ENCODE measurements at places on chromosomes 4 and X. TPM values are rescaled to one million over a fixed set of nuclear protein-coding genes. Genes with fewer than 3 reads are reported as not detected.
A peak's percentile ranks its signal among the peaks of the same experiment; 100 is the strongest.

DNA sequence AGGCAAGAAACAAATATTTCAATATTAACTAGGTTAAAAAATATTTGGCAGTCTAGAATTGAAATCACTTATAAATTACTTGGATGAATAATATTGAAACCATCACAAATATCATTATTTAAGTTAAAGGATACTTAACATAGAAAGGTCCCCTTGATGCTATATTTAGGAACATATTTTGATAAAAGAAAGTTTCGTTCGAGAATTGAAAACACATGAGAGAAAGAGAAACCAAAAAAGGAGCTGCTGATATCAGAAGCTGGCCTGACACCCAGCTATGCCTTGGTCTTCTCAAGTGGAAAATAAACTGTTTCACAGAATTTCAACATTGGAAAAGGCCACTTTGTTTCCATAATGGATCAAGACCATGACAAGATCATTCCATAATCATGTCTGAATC lies 762.4 kb downstream of the DMD start:
- no peaks in the 10 kb centered on the region for H3K4me1 ChIP-seq
- DNase-seq, result no peak
- no peaks in the 10 kb centered on the region for H3K27me3 ChIP-seq
- H3K4me3 ChIP-seq, result no peak overlapping the region
- H3K36me3 ChIP-seq, result no peaks in the 10 kb centered on the region

DNA sequence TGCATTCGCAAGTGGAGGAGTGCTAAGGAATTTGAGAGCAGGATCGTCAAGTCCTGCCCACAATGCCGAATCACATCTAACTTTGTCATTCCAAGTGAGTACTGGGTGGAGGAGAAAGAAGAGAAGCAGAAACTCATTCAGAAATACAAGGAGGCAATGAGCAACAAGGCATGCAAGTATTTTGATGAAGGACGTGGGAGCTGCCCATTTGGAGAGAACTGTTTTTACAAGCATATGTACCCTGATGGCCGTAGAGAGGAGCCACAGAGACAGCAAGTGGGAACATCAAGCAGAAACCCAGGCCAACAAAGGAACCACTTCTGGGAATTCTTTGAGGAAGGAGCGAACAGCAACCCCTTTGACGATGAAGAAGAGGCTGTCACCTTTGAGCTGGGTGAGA lies 100.2 kb upstream of the MED14 start:
- H3K27me3 ChIP-seq, result no peaks in the 10 kb centered on the region
- H3K36me3 ChIP-seq, result no peaks in the 10 kb centered on the region
- no peak overlapping the region for H3K27ac ChIP-seq
- H3K4me3 ChIP-seq, result no peak overlapping the region
- DNase-seq, result no peak

BST1 gene
- 0.38 TPM for total RNA-seq

BEX5 gene
- total RNA-seq, result 26.8 TPM

HSFX3 gene
- not detected for total RNA-seq

DUSP21 gene
- not detected for total RNA-seq

RRH gene
- 0.33 TPM for total RNA-seq

DNA sequence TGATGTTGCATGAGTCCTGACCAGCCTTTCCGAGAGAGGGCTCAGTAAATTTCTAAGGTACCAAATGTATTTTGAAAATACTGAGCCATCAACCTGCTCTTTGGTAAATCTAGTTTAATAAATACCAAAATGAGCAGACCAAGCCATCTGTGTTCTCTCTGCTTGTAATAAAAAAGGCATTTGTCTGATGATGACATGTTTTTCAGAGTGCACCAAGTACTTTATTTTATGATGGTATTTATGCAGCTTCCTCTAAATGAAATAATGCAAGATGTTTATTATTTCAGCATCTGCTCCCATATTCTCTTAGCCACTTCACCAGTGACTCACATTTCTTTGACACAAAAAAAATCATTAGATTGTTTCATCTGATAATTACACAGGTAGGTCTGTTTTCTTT lies 700.5 kb downstream of the TRIML1 start:
- H3K4me1 ChIP-seq, result peaks cover 2% of the 10 kb centered on the region
- H3K27ac ChIP-seq, result no peak overlapping the region
- H3K4me3 ChIP-seq, result no peak overlapping the region

- no peak for DNase-seq
- H3K27ac ChIP-seq, result no peak overlapping the region
- H3K4me1 ChIP-seq, result peaks cover 3% of the 10 kb centered on the region
- H3K4me3 ChIP-seq, result no peak overlapping the region
- no peaks in the 10 kb centered on the region for H3K27me3 ChIP-seq
These were observed 12.3 kb upstream of the ALB start for GRCh38 chr4:73391774-73392173.

- no peak for DNase-seq
- H3K36me3 ChIP-seq, result no peaks in the 10 kb centered on the region
- peak overlapping the region; percentile 97 for H3K4me3 ChIP-seq
- no peaks in the 10 kb centered on the region for H3K27me3 ChIP-seq
- H3K27ac ChIP-seq, result peak overlapping the region; percentile 97
These were observed 69.6 kb downstream of the NOCT start for GRCh38 chr4:139085141-139085540.

DNA sequence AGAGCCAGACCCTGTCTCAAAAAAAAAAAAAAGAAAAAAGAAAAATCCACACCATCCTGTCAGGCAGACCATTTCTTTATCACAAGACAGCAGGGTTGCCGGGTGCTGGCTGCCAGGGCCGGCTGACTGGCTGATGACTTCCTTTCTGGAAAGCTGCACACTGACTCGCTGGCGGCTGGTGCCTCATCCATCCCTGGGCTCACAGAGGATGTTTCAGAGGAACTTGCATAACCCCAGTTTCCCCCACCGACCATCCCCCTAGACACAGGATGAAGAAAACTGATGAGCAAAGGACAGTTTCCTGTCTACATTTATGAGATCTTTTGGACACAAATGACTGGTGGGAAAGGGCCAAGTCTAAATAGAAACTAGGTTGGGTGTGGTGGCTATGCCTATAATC lies 14.1 kb downstream of the HPSE start:
- H3K27ac ChIP-seq, result no peak overlapping the region
- peaks cover 14% of the 10 kb centered on the region for H3K4me1 ChIP-seq
- DNase-seq, result no peak
- H3K4me3 ChIP-seq, result no peak overlapping the region

DCAF12L1 gene
- 0.60 TPM for total RNA-seq

DDIT4L gene
- total RNA-seq, result 2.6 TPM

PCDH19 gene
- total RNA-seq, result 33.3 TPM

DNA sequence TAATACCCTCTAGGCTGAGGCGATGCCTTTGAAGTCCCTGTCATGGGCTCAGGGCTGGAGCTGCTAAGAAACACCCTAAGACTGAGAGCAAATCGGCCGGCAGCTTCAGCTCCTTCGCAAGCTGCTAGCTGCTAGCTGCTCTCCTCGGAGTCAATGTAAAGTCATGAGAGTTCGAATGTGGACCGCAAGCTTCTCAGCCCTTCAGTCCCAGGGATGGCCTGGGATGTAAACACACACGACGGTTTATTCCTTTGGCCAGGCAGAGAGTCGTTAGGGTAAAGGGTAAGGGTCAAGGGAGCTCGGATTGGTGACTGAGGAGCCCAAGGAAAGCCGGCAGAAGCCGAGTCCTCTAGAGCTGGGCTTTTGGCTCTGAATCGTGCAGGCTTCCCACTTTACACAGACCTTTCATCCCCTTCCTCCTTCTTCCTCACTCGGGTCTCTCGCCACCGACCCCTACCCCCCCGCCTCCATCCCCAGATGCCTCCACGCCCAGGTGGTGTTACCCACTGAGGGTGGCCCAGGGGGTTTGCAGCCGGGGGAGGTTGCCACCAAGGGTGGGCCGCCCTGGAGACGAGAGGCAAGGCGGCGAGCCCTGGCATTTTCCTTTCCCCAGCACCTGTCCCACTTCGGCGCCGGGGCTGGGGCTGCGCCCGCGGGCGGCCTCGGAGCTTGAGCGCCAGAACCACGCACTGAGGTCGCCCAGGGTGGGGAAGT lies 3.1 kb upstream of the BCORL1 start:
- peaks cover 1% of the 10 kb centered on the region for H3K36me3 ChIP-seq
- no peak overlapping the region for H3K27ac ChIP-seq
- peaks cover 11% of the 10 kb centered on the region for H3K27me3 ChIP-seq
- peak; percentile 10 for DNase-seq

GRCh38 chrX:138745196-138745595 lies 33.7 kb upstream of the FGF13 start:
- peaks cover 8% of the 10 kb centered on the region for H3K4me1 ChIP-seq
- H3K27me3 ChIP-seq, result no peaks in the 10 kb centered on the region
- peak; percentile 30 for DNase-seq
- H3K27ac ChIP-seq, result no peak overlapping the region

GRCh38 chr4:173018446-173018845 lies 150.2 kb upstream of the GALNT7 start:
- peaks cover 2% of the 10 kb centered on the region for H3K4me1 ChIP-seq
- H3K36me3 ChIP-seq, result no peaks in the 10 kb centered on the region
- H3K27me3 ChIP-seq, result no peaks in the 10 kb centered on the region
- DNase-seq, result no peak
- H3K27ac ChIP-seq, result no peak overlapping the region

GRCh38 chr4:666436-666810 lies 7.7 kb downstream of the ATP5ME start:
- peaks cover 3% of the 10 kb centered on the region for H3K36me3 ChIP-seq
- no peaks in the 10 kb centered on the region for H3K27me3 ChIP-seq
- no peak overlapping the region for H3K4me3 ChIP-seq
- no peak for DNase-seq

GRCh38 chr4:150656891-150657290 lies 74.9 kb downstream of the MAB21L2 start:
- H3K27me3 ChIP-seq, result no peaks in the 10 kb centered on the region
- H3K4me1 ChIP-seq, result no peaks in the 10 kb centered on the region
- no peak for DNase-seq
- H3K27ac ChIP-seq, result no peak overlapping the region
- no peak overlapping the region for H3K4me3 ChIP-seq

DNA sequence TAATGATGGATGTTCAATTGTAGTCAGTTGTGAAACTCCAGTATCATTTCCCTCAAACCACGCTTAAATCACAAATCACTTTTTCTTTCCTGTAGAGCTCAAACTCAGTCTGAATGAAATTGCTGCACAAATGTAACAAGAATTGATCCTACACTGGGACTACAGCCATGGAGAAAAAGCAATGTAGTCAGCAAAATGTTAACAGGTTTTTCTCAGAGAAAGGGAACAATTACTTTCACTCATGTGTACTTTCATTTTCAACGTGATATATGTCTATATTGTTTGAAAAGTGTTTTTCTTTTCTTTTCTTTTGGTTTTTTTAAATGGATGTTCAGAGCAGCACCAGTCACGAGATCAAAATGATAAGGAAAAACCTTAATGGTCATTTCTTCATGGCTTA lies 22.7 kb downstream of the SDAD1 start:
- H3K36me3 ChIP-seq, result peaks cover 67% of the 10 kb centered on the region
- no peak overlapping the region for H3K4me3 ChIP-seq

- no peak for DNase-seq
- H3K36me3 ChIP-seq, result no peaks in the 10 kb centered on the region
- no peak overlapping the region for H3K4me3 ChIP-seq
- H3K27me3 ChIP-seq, result no peaks in the 10 kb centered on the region
These were observed 54.2 kb downstream of the ENOX2 start for GRCh38 chrX:130848763-130849162.

SHROOM2 gene
- 10.5 TPM for total RNA-seq

CLDN2 gene
- total RNA-seq, result 1.2 TPM

GRCh38 chrX:78527263-78527662 lies 131.9 kb downstream of the RTL3 start:
- H3K36me3 ChIP-seq, result no peaks in the 10 kb centered on the region
- no peaks in the 10 kb centered on the region for H3K27me3 ChIP-seq
- no peak for DNase-seq
- peaks cover 8% of the 10 kb centered on the region for H3K4me1 ChIP-seq

CHRDL1 gene
- total RNA-seq, result 17.8 TPM

- H3K27ac ChIP-seq, result peak overlapping the region; percentile 25
- DNase-seq, result no peak
- H3K4me3 ChIP-seq, result peak overlapping the region; percentile 89
- H3K4me1 ChIP-seq, result peaks cover 20% of the 10 kb centered on the region
These were observed 1.5 kb downstream of the TIFA start for GRCh38 chr4:112284166-112284565.

CLDN34 gene
- 0.42 TPM for total RNA-seq

WDR17 gene
- total RNA-seq, result 5.1 TPM

PAGE2 gene
- total RNA-seq, result not detected

DNA sequence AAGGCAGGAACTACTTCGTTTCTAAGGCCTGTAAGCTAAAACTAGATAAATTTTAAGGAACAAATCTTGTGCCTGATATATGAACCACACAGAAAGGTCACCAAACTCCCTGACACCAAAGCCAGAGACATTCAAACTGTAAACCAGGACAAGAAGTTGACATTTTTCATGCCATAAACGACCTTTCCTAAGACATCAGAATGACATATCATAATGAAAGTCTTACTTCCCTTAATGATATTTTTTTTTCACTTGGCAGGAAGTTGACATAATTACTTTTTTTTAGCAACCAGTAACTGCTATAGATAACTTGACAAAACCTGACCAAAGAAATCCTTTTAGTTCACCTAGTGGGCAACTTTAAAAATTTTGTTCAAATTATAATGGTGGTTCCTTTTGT lies 231.5 kb upstream of the AGTR2 start:
- H3K4me1 ChIP-seq, result peaks cover 5% of the 10 kb centered on the region
- H3K27me3 ChIP-seq, result no peaks in the 10 kb centered on the region
- H3K36me3 ChIP-seq, result peaks cover 60% of the 10 kb centered on the region
- H3K27ac ChIP-seq, result no peak overlapping the region

- H3K36me3 ChIP-seq, result no peaks in the 10 kb centered on the region
- H3K4me3 ChIP-seq, result no peak overlapping the region
- DNase-seq, result no peak
- no peak overlapping the region for H3K27ac ChIP-seq
- no peaks in the 10 kb centered on the region for H3K27me3 ChIP-seq
These were observed 2.0 kb upstream of the GPR34 start for GRCh38 chrX:41686788-41687187.

MAML3 gene
- 44.4 TPM for total RNA-seq

PPEF2 gene
- total RNA-seq, result not detected

DNA sequence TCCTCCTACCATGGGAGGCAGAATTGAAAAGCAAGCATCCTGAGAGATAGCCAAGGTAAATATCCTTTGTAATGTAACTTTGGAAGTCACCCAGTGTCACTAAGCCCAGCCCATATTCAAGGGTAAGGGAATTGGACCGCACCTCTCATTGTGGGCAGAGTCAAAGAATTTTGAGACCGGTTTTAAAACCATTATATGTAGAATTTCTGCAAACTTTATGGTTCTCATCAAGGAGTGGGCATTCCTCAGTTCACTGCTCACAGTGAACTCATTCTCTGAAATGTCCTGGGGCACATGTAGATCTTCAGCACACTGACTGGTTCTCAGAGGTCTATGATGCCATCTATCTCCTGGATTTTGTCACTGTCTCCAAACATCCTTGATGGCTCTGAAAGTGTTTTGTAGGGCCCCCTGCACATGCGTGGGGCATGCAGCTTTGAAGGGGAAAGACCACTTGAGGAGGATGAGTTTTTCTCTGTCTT lies 35.3 kb upstream of the CHRNA9 start:
- H3K27ac ChIP-seq, result no peak overlapping the region
- no peaks in the 10 kb centered on the region for H3K27me3 ChIP-seq
- no peaks in the 10 kb centered on the region for H3K36me3 ChIP-seq
- H3K4me3 ChIP-seq, result no peak overlapping the region
- no peaks in the 10 kb centered on the region for H3K4me1 ChIP-seq

AFM gene
- 0.26 TPM for total RNA-seq

DNA sequence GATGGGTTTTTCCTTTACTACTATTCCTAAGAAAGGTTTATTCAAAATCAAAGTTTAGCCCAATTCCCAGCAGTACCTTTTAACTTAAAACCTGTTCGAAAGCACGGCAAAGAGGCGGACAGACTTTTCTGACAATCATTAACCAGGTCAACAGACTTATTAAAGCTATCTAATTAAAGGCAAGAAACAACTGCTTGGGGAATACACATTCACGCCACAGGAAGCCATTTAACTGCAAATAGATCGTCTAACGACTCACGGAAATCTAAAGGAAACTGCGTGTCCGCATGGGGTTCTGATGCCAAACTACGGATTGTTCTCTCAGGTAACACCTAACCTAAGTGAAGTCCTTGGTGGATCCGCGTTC lies 663 bp upstream of the USP53 start:
- DNase-seq, result no peak
- H3K27ac ChIP-seq, result peak overlapping the region; percentile 98

All from progenitor cell of endocrine pancreas (in vitro differentiated cells).